ENCODE measurements at places on chromosomes 12 and 14.

DNA sequence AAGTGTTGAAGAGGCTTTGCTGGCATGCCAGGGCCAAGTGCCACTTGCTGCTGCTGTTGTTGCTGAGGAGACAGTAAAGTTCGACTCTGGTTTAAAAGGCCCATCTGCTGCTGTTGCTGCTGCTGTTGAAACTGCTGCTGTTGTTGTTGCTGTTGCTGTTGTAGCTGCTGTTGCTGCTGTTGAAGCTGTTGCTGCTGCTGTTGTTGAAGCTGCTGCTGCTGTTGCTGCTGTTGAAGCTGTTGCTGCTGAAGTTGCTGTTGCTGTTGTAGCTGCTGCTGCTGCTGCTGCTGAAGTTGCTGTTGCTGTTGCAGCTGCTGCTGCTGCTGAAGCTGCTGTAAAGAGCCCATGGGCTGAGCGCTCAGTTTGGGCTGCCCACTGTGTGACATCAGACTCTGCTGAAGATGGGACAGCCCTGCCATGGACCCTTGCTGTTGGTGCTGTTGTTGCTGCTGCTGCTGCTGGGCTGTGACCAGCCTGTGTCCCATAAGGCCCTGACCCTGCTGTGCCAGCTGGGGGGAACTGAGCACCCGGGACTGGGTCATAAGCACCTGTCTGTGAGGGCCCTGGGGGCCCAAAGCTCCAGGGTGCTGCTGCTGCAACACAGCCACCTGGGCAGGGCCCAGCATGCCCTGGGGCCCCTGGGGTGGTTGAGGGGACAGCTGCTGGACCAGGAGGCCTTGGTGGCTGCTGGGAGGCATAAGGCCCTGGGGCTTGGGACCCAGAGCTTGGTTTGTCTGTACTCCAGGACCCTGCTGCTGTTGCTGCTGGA lies 14.3 kb upstream of the PRKAG1 start:
- DNase-seq: no peak

DNA sequence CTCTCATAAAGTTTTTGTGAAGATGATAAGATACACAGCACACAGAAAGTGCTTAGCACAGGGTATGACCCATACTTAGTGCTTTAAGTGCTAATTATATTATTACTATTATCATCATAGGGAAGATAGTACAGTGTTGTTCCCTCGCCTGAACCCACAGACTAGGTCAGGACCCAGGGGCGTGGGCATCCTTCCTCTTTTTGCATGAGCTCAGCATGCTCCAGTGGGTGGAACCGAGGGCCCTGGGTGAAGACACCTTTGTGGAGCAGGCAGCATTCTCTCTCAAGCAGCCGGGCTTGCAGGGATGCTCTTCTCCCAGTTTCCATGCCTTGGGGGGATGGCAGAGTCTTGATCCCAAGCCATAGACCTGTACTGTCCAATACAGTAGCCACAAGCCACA lies 34.8 kb downstream of the CRACR2A start:
- DNase-seq: no peak

DNA sequence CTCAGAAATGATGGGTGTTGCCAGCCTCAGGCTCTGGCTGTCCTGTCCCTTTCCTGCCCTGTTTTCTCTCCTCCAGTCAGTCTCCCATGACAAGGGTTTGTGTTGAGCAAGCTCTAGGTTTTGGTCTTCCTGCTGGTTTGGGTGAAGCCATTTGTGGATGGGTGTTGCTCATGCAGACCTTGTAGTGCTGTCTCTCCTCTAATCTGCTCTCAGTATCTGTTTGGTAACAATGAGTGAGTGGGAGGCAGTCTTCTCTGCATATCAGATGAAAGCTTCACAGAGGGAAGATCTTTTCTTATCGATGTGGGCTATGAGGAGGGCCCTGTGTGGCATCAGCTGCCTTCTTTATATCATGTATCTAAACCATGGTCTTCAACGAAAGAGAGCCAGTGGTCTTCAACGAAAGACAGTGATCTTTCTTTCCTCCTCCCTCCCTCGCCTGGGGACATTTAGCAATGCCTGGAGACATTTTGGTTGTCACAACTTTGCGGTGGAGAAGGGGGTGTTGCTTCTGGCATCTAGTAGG lies 3.6 kb downstream of the CMA1 start:
- DNase-seq: no peak

DNA sequence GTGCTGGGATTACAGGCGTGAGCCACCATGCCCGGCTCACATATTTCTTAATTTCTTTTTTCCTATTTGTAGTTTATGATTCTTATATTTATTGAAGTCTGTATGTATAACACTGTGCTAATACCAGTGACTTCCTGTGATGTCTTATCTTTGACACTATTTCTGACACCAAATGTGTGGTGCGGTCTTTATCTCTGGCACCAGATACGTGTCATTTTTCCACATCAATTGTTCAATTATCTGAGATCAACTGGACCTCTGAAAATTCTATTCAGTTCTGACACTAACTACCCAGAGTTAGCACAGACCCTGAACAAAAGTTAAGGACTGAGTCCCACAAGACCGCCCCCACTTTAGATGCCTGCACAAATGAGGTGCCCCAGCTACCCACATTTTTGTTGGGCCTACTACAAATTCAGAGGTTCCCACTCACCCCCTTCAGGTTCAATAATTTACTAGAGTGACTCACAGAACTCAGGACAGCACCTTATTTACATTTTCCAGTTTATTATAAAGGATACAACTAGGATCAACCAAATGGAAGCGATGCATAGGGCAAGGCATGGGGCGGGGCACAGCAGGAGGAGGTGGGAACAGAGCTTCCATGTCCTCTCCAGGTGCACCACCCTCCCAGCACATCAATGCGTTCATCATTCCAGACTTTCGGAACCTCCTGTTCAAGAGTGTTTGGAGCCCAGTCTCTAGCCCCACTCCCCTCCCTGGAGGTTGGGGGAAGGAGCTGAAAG lies 11.6 kb upstream of the SRSF9 start:
- no peak for DNase-seq

- no peak for DNase-seq
These were observed 665.7 kb upstream of the TBX3 start for GRCh38 chr12:115349711-115350110.

- no peak for DNase-seq
These were observed 25.8 kb downstream of the METAP2 start for GRCh38 chr12:95499772-95500171.

- no peak for DNase-seq
These were observed 28.1 kb upstream of the SINHCAF start for GRCh38 chr12:31353750-31354708.

DNA sequence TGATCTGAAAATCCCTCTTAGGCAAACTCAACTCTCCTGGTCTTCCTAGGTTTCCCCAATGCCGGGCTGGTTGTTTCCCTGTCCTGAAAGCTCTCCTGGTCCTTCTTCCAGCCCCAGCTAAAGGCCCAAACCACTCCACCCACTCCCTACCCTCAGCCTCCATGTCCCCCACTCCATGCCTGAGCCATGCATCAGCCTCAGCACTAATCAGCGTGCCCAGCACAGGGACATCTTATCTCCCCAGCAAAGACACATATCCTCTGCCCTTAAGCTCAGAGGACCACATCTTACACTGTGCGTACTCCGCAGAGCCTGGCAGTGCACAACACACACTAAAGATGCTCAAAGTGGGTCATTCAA lies 25.9 kb downstream of the ACTN1 start:
- DNase-seq: no peak

DNA sequence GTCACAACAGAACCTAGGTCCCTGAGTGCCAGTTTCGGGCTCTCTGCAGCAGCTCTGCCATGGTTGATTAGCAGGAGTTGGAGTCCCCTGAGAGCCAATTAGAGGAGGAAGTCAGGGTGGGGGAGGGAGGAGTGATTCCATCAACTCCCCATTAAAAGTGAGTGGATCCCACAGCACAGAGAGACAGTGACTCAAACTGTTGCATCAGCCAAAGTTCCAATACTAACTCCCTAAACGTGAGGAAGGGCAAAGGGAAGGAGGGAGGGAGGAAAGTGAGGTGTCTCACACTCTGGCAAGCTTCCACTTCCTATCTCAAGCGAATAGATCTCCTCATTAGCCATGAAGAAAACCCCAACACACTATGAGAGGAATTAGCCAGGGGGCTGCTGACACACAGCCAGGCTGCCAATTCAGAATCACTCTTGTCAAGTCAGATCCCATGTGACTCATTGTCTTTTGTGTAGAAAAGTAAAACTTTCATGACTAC lies 23.6 kb downstream of the OR11H4 start:
- DNase-seq: no peak

- DNase-seq: no peak
These were observed 44.6 kb downstream of the GNS start for GRCh38 chr12:64714551-64714968.

GRCh38 chr12:19423166-19423930 lies 15.9 kb upstream of the AEBP2 start:
- no peak for DNase-seq

GRCh38 chr12:34605510-34605887 lies 583.2 kb downstream of the ALG10 start:
- DNase-seq: no peak

- DNase-seq: no peak
These were observed 72.3 kb upstream of the RFLNA start for GRCh38 chr12:124222368-124223245.

DNA sequence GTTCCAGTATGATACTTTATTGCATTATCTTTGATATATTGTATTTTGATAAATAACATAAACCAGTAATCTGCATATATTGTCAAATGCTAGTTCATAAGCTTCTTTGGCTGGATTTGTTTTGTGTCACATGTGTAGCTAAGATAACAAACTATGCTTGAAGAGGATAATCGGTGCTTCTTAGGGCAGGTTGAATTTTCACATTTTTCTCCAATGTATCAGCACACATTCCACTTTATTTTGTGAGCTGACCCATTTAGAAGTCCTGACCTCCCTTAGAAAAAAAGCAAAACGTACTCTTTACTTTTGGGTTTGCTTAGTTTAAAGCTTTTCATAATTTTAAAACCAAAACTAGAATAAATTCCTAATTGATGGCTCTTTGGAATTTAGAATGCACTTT lies 277.7 kb upstream of the DDHD1 start:
- DNase-seq: no peak

GRCh38 chr12:5364036-5364770 lies 67.7 kb upstream of the NTF3 start:
- DNase-seq: no peak

- DNase-seq: no peak
These were observed 43.6 kb upstream of the VASH1 start for GRCh38 chr14:76717508-76718290.

DNA sequence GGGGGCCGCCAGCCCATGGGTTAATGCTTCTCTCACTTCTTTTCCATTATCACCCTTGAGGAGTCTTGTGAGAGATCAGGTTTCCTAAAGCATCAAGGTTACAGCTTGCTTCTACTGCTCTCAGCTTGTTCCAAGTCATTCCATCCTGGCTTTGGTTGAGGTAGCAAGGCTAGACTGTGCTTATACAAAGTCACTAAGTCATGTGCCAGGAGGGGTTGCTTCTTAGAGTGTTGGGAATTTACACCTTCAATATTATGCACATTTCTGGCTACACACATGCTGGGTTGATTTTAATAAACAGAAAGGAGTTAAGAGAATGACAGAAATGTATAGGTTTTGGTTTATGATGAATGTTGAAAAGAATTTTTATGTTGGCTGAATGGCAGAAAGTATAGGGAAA lies 21.8 kb downstream of the IFT43 start:
- no peak for DNase-seq

DNA sequence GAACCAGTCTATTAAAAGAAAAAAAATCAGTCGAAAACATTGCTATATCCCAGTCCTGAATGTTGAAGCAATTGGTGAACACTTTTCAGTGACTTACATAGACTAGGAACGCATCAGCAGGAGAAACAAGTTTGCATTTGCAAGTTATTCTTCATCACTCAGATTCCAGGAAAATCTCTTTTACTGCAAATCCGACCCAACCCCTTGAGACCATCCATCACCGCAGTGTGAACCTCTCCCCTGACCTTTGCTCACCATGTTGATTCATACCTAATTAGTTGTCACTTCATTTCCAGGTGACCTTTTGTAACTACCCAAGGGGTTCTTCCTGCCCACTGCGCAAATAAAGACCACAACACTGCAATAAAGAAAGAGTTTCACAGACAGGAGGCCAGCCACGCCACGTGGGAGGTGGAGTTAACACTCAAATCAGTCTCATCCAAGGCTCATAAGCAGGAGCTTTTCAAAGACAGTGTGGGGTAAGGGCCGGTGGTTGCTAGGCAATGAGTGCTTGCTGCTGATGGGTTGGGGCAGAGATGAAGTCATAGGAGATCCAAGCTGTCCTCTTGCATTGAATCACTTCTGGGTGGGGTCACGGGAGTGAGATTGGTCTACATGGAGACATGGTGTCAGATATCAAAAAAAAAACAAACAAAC lies 241.3 kb upstream of the TMEM132C start:
- no peak for DNase-seq

DNA sequence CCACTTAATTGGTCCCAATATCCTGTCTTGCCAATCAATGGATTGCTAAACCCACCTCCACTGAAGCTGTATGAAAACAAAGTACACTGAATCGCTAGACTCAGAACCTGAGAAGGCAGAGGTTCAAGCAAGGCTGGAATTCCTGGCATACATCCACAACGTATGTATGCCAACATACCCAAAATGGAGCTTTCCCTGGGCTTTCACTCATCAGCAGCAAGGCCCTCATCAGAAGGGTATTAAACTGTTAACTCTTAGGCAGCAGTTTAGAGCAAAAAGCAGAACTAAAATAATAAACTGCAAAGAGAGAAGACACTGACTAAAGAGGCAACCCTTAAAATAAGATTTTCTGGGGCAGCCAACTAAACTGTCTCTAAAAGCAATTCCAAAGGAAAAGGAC lies 13.6 kb downstream of the MED13L start:
- no peak for DNase-seq
